LoVo (cell line): ENCODE measurements at places on chromosomes 3 and 15.
A peak's percentile ranks its signal among the peaks of the same experiment; 100 is the strongest.

DNA sequence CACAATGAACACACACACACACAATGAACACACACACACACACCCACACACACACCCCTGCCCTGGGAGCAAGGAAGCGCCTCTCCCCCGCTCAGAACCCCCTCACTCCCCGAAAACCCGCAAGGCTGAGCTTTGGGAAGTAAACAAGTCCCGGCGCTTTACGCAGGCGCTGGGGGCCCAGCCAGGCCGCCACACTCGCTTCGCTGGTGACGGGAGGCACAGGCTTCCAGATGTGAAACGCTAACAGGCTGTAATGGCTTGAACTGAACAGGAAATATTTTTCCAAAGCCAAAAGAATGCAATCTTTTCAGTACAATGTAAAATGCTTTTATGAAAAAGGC lies 122.7 kb upstream of the IGF1R start:
- DNase-seq, result no peak

- no peak for DNase-seq
Measured at GRCh38 chr15:69568173-69569009, 115.8 kb downstream of the RPLP1 start.

DNA sequence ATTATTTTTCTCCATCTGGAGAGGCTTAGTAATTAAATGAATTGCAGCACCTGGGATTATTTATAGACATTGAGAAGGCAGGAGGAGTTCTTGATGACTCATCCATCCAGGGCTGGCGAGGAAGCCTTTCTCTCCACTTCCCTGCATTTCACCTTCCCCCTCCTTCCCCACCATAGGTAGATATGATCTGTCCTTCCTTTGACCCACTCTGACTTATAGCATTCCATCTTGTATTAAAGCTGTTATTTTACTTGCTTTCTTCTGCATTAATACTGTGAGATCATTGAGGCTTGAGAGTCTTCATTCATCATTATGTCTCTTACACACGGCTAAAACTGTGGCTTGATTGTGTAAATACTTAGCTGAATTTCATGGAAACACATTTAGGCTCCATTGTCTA lies 288.8 kb downstream of the FEZF2 start:
- peak; percentile 9 for DNase-seq

DNA sequence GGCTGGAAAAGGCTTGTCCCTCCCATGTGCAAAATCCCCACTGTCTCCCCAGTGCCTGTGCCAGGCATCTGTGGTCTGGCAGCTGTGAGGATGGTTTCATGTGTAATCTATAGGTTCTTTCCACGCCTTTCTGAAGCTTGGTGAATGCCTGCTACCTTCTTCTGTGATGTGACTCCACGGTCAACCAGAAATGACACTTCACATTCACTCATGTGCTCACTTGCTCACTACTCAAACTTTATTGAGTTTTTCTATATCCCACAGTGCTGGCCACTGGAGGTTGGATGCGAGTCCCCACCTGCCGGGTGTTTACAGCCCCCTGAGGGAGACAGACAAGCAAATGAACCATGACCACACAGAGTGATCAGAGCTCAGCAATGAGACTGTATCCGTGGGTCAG lies 27.9 kb upstream of the TLE3 start:
- no peak for DNase-seq

- DNase-seq, result peak; percentile 70
Measured at GRCh38 chr15:31391687-31392671, 65.3 kb downstream of the KLF13 start.

DNA sequence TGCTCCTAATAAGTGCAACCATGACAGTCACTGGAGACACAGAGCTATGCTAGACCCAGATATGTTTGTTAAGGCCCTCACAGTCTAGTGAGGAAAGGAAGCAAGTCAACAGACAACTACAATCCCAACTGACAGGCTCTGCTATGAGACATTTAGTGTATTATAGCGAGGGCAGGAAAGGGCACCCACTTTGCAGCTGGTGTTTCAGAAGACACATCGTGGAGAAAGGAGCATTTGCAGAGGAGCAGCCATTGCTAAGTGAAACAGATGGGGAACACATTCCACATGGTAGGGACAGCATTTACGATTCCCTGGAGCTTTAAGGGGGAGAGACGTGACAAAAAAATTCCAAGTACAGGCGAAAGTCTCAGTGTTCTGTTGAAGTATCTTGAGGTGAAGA lies 685.6 kb downstream of the AGBL1 start:
- no peak for DNase-seq

- no peak for DNase-seq
Measured at GRCh38 chr15:26298659-26299170, 435.6 kb upstream of the ATP10A start.

DNA sequence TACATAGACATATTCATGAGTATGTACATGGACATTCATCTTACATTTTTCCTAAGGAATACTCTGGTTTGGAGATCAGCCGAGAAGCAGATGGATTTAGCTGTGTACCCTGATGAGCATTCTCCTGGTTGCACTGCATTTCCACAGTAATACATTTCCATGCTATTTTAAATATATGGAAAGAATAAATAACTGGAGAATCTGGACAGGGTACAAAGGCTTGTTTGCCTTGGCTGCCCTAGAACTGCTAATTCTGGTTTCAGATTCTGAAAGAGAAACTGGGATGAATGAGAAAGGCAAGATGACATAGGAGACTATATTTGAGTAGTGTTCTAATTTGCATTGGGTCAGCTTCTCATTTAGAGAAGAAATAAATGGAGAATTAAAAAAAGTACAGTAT lies 190.8 kb upstream of the FAM3D start:
- DNase-seq, result no peak

- no peak for DNase-seq
Measured at GRCh38 chr15:64284042-64284441, 71.9 kb downstream of the CSNK1G1 start.

GRCh38 chr15:58217460-58217859 lies 79.3 kb downstream of the AQP9 start:
- no peak for DNase-seq

GRCh38 chr15:89205991-89206585 lies 15.3 kb downstream of the RLBP1 start:
- no peak for DNase-seq
